ENCODE measurements at places on chromosomes 11 and 22.

- DNase-seq = no peak
These were observed 12.5 kb upstream of the LRRC10B start for GRCh38 chr11:61495801-61496601.

GRCh38 chr22:22902247-22903001 is 14.8 kb downstream of the IGLL5 start:
- DNase-seq = no peak

- no peak for DNase-seq
These were observed 8.6 kb upstream of the ARAP1 start for GRCh38 chr11:72760539-72761405.

- DNase-seq = no peak
These were observed 6.9 kb upstream of the SREBF2 start for GRCh38 chr22:41826021-41826420.

GRCh38 chr11:35006389-35007128 is 90.1 kb downstream of the PDHX start:
- peak; percentile 40 for DNase-seq

DNA sequence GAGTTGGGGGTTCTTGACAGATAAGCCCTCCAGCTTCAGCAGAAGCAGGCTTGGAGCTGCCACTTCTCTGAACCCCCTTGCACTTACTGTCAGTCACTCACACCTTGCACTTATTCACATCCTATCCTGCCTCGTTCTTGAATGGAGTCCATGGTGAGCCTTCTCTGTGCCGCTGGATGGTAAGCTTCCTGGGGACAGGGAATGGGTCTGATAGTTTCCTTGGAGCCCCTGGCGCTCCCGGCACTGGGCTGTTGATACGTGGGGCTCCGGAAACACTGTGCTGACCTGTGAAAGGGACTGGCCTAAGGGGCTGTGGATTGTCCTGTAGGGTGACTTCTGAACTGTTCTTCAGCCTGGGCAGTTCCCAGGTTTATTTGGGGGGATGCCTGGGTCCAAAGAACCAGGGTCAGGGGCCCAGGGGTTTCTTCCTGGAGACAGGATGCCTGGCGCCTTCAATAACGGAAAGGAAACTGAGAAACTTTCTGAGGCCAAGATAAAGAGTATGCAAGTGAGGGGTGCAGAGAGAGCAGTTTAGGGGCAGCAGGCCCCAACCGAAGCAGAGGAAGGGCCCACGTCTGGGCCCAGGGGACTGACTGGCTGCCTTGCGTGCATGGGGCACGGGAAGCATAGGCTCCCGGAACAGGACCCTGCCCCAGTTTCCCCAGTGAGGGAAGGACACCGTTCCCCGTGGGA is 709 bp upstream of the ST3GAL4 start:
- no peak for DNase-seq
